ENCODE measurements at places on chromosomes 7 and 10.

DNA sequence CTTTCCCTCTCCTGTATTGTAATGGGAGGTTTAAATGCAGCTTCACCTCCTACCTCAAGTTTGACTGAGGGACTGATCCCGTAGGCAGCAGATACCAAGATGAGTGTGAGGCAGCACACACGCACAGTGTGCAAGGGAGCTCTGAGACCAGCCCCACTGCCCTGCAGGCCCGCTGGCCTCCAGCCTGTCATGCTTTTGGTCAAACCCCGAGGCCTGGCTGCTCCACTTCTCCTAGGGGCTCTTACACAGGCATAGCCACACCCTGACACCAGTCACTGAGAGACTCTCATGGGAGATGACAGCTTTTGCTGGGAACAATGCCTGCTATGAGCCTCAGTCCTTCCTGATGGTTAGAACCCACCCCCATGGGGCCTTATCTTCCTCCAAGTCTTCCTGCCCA, 27.6 kb downstream of the DRGX start:
- no peak for DNase-seq

DNA sequence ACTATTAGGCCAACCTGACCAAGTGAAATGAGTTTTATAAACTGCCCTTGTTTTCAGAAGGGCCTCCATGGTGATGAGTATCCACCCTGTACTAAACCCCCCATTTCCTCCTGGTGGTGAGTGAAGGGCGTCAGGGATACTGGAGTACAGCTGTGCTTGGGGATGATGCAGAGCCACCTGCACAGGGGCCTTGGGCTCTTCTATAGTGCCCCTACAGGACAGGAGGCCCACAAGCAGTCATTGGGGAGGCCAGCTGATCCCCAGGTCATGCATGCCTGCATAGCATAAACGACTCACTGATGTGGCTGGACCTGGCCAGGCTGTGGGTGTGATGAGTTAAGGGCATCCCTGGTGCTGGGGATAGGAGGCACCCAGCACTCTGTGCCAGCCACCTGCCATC, 114.1 kb upstream of the CELF2 start:
- no peak for DNase-seq

GRCh38 chr7:108054537-108054936, 51.6 kb upstream of the LAMB1 start:
- no peak for DNase-seq

DNA sequence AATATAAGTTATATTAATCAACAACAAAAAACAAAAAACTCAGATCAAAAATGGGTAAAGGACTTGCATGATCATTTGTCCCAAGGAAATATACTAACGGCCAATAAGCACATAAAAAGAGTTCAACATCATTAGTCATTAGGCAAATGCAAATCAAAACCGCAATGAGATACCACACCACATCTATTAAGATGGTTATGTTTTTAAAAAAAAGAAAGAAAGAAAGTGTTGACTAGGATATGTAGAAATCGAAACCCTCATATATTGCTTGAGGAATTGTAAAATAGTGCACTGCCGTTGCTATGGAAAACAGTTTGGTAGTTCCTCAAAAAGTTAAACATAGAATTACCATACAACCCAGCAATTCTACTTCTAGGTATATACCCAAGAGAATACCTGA, 39.4 kb upstream of the CTNNA3 start:
- no peak for DNase-seq

- DNase-seq: no peak
Measured at GRCh38 chr10:8392216-8392615, 337.7 kb downstream of the GATA3 start.

- no peak for DNase-seq
Measured at GRCh38 chr10:131547129-131547799, 235.7 kb upstream of the TCERG1L start.

DNA sequence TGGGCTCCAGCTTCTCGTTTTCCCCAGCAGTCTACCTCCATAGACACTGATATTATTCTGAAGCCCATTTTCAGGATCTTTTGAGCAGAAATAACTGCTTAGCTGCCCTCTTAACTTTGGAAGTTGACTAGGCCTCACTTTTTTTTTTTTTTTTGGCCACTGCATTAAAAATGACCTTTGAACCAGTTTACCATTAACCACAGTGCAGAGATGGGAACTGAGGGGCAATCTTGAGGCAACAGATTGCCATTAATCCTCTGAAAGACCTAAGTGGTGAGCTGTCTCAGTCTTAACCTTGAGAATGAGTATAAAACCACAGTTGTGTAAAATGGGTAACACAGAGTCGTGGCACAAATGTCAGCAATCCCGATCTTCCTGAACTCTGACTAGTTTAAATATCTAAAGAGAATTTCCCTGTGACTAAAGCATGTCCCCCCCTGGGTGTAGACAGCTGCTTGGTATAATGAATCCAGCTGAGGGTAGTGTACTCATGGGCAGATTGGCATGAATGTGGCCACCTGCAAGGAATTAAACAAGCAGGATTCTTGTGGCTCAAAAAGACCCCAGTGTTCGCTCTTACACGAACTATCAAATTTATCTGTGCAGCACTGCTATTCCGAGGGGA, 46.1 kb upstream of the FMC1 start:
- no peak for DNase-seq

- DNase-seq: no peak
Measured at GRCh38 chr7:131098527-131098926, 229.1 kb upstream of the MKLN1 start.

- DNase-seq: no peak
Measured at GRCh38 chr7:96408881-96409280, 87.0 kb upstream of the SLC25A13 start.

DNA sequence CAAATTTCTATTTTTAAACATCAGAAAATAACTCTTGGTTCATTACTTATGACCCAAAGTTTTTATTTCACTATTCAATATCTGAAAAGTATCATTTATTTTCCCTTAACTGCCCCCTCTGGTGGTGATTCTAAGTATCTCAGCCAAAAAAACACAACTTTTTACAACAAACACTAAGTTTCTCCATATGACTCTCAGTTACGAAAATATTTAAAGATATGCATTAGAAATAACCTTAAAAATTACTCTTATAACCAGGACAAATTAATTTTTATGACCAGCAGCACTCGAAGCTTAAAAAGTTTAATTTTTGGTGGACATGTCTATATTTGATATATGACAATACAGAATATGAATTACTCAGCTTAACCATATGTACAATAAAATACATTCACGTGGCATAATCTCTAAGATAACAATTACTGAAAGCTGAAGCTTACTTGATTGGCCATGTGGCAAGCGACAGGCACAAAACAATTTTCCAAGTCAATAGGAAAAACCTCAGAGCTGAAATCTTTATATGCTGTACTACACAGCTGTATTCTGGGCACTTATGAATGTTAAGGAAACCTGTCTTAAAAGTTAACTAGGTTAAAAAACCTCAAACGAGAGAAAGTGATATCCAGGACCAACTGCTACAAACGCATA, 2.3 kb downstream of the HNRNPA2B1 start:
- no peak for DNase-seq

DNA sequence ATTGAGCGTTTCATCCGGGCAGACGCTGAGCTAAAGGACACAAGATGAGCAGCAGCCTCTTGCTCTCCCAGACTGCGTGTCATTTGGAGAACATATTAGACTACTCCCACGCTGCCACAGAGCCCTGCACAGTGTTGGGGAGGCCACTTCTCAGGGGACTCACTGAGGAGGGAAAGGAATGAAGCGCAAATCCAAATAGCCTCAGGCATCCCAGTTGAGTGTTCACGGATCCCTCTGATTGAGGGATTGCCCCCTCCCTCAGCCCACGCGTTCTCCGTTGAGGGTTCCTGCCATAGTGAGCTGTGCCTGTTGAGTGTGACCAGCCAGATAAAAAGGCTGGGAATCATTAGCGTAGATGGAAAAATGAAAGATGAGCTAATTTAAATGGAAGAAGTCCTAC, 563.4 kb downstream of the ACTR3B start:
- DNase-seq: no peak

- no peak for DNase-seq
Measured at GRCh38 chr7:96737545-96738050, 28.0 kb upstream of the SEM1 start.

- no peak for DNase-seq
Measured at GRCh38 chr10:62382831-62383230, 8.7 kb downstream of the ZNF365 start.

GRCh38 chr10:77501152-77501845, 136.3 kb downstream of the KCNMA1 start:
- DNase-seq: no peak

GRCh38 chr10:124641282-124642087, 102.7 kb downstream of the FAM53B start:
- DNase-seq: no peak

GRCh38 chr10:88245974-88246511, 337.1 kb downstream of the RNLS start:
- peak; percentile 71 for DNase-seq

DNA sequence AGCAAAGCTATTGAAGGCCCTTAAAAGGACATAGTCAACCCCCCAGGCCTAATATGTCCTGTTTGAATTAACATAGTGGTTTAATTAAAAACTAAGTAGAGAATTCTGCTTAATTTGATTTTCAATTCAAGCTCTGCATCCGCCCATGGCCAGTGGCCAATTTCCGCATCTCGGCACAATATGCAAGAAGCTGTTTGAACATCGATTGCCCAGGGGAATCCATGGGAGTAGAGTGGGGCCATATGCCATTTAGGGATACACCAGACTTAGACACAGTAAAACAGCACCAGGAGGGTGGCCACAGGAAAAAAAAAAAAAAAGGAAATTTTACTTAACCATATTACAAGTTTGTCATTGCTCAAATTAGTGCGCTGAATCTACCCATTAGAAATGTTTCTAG, 100.4 kb downstream of the LMBR1 start:
- no peak for DNase-seq

- DNase-seq: no peak
Measured at GRCh38 chr7:128304212-128304611, 39.5 kb downstream of the RBM28 start.

DNA sequence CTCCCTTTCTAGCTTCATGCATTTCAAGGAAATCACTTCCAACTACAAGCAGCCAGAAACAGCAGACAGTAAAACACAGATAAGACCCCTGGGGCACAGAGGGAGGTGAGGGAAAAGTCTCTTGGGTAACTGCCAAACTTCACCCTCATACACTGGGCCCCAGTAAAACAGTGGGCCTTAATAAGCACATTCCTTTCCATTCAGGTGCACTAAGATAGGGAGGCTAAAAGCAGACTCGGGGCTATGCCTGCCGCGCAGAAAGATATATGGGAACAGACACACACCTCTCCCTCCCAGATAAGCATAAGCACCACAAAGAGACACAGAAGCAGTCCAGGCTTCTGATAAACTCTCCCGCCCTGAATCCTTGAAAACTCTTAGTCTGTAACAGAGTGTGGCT, 117.0 kb downstream of the TYW1B start:
- no peak for DNase-seq

- no peak for DNase-seq
Measured at GRCh38 chr10:6083523-6084475, 5.0 kb upstream of the RBM17 start.

DNA sequence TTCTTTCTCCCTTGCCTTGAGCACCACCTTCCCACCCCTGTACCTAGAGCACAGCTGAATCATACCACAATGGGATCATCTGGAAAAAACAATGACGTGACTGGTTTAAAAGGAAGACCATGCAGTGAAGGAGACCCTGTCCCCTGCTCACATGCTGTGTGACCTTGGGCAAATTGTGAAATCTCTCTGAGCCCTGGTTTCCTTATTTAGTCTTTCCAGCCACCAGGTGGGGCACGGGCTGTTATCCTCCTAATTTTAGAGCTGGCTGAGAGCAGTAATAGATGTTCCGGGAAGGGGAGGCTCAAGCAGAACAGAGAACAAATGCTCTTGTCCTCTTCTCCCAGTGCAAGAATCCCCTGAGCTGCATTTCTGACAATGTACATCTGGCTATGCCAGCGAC, 198.3 kb downstream of the RPS24 start:
- no peak for DNase-seq

- DNase-seq: no peak
Measured at GRCh38 chr7:85156661-85157208, 30.1 kb downstream of the SEMA3D start.

DNA sequence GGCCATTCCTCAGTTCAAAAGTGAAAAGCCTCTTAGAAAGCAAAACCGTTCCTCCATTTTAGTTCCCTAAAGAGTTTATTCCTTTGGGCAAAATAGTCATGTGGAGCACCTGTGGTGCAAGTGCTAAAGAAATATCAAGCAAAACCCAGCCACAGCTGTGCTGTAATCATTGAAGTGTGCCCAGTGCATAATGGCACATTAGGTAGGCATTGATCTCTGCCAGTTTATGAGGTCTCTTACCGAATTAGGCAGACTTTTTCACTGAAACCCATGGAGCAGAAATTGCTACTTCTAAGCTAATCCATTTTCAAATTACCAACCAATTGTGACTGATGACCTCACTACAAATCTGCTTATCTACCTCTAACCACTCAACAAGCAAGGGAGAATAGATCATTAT, 97.2 kb upstream of the SEMA3A start:
- no peak for DNase-seq

DNA sequence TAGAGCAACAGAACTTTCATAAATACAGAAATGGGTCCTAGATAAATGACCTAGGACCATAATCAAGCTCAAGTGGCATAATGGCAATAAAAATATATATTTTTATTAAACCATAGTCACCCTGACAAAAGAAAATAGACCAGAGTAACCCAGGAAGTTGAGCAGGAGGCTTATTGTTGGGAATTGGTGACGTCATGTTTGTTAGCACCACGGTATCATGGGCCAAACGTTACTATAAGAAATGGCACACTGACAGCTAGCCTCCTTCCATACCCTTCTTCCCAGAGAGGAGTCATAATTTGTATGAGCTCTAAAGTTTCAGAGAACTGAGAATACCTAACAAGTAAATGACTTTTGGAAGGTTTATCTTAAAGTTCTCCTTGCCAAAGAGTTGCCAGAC, 1698.2 kb downstream of the REEP3 start:
- DNase-seq: no peak

- DNase-seq: no peak
Measured at GRCh38 chr7:126578338-126578737, 674.4 kb downstream of the GRM8 start.

DNA sequence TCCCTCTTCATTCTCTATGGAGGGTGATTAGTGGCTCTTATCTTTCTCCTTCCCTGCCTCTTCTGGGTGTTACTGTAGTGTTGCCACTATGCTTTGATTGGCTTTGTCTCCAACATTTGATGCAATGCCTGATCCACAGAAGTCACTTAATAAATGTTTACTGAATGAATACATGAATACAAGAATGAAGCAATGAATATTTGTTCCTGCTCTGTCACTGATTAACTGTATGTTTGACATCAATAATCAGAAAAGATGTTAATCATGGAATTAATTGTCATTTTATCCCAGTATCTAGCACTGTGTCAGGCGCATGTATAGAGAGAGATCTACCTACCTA, 4.3 kb downstream of the ANK3 start:
- no peak for DNase-seq

- no peak for DNase-seq
Measured at GRCh38 chr10:129192344-129193128, 274.5 kb upstream of the MGMT start.

GRCh38 chr7:46814516-46815250, 767.2 kb downstream of the TNS3 start:
- DNase-seq: no peak

- no peak for DNase-seq
Measured at GRCh38 chr7:157612664-157613561, 276.1 kb downstream of the DNAJB6 start.
